ENCODE measurements at places on chromosomes 4 and X.

- DNase-seq = no peak
These were observed 4.3 kb downstream of the HADH start for GRCh38 chr4:107993969-107994368.

DNA sequence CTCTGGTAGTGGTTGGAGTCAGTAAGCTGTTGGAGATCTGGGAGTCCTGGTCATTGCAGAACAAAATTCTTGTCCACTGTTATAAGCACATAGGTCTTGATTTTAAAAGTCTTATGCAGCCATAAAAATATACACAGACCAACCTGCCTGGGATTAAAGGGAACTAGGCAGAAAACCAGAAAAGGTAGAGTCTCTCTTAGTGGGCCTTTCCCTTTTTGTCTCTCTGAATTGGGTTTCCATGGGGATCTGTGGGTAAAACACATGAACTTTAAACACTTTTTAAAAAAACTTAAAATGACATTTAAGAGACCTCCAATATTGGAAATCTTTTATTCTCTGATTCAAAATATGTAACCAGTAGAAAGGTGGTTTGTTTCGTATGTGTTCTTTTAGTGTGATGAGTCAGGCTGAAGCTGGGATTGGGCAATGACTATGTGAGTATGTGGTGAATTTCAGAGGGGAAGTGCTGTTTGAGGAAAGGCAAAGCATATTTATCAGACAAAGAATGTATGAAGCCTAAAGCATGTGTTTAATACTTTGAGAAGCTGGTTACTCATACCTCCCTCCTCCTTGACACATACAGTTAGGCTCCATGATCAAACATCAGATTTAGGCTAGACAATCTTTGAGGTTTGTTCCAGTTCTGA lies 29.6 kb downstream of the SLC16A2 start:
- DNase-seq = no peak

- DNase-seq = no peak
These were observed 569 bp downstream of the RPS3A start for GRCh38 chr4:151099976-151100417.

DNA sequence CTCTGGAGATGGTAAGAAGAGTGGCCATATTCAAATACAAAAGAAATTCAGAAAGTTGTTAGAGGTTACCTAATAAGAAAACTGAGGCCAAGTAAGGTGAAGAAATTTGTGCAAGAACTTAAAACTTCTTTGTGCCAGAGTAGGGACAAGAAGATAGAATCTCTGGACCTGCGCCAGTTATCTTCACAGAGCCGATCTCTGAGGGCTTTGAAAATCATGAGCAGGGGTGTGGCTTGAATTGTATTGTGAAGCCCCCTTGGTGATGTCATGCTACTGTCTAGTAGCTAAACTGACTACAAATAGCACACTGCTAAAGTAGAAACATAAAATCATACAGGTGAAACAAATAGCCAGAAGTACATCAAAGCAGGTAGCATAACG lies 184.6 kb downstream of the UGT8 start:
- DNase-seq = no peak

DNA sequence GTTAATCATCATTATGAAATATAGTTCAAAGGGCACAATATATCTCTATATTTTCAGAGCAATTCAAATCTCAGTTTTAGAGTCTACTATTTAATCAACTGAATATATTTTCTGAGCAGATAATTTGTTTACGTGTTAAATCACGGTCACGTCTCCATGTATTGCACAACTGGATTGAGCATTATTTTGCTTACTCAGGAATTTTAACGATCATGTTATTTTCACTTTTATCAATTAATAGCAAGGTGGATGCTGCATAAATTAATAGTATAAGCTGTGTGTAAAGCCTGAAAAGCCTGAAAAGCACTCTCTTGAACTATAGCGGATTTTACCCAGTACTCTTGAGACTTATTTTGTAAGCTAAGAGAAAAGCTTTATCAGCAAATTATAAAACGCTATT lies 374.9 kb downstream of the MAGEB5 start:
- DNase-seq = no peak

DNA sequence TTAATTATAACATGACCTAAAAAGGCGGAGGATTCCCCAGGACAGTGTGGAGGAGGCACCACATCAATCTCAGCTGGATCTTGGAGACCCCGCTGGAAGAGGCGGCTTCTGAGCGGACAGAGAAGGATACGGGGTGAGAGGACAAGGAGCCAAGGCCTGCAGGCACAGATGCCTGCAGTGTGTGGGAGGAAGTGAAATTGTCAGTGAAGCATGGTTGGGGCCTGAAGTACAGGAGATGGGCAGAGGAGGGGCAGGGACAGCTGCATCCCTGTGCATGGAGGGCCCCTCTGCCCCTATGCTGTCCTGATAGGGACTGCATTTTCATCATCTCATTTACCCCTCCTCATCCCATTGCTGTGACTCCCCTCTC lies 1.7 kb upstream of the SLC2A9 start:
- DNase-seq = no peak

- no peak for DNase-seq
These were observed 162.5 kb upstream of the GALNT7 start for GRCh38 chr4:173005912-173006633.

GRCh38 chrX:70338290-70338689 lies 48.4 kb downstream of the KIF4A start:
- DNase-seq = no peak

DNA sequence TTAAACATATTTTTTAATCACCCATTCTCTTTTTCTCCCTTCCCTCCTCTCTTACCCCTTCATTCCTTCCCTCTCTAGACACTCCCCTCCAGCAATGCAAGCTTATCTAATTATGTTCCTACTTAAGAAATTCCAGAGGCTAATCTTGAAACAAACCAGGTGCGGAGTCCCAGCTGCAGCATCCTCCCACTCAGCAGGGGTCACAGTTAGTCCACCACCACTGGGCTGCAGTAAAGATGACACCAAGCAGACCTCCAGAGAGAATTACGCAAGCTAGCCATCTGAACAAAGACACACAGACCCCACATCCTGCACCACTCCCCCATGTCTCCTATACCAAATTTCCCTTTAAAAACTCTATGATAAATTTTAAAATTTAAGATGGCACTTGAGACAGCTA lies 13.9 kb upstream of the SEC24B start:
- DNase-seq = no peak

GRCh38 chr4:185730849-185731608 lies 81.0 kb downstream of the SORBS2 start:
- DNase-seq = no peak

GRCh38 chrX:48461830-48462229 lies 8.2 kb downstream of the SLC38A5 start:
- DNase-seq = no peak

DNA sequence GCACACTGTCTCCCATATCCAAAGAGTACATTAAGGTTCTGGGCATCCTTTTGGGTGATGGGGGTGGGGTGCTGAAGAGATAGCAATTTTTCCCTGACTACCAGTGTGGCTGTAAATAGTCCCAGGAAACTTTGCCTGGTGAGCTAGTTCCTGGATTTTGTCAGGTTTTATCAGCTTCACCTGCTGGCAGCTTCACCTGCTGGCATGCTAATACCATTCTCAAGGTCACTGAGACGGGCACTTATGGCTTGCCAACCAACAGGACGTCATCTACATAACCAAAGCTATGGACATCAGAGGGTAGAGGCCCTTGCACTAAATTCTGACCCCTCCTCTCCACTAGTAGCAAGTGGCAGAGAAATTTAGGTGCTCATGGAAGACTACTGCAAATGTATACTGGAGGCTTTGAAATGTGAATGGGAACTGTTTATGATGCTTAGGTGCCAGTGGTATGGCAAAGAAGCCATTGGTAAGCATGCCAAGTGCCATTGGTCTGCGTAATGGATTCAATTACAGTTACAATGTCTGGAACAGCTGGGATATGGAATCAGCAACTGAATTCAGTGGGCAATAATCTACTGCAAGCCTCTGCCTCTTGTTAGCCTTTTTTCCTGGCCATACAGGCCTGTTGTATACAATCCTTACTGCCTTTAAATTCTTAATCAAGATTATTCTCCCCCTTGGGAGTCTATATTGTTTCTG lies 71.6 kb upstream of the SH3RF1 start:
- DNase-seq = no peak

DNA sequence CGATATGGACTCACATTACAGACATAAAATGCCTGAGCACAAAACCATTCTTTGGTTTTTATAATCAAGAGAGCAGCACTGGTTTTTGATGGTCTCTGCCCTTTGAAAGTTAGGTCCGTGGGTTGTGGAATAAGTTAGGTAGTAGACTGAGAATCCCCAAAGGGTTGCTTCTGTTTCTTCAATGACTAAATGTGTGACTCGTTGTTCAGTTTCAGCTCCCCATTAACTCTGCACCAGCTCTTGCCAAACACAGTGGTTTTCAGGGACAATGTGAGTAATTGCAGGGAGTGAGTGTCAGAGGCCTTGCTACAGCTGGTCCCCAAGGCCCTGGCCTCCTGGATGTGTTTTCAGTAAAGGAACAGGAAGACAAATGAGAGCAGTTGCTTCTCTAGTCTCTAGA lies 24.8 kb downstream of the SMIM20 start:
- DNase-seq = peak; percentile 29

GRCh38 chr4:59936566-59936965 lies 1263.6 kb upstream of the ADGRL3 start:
- DNase-seq = no peak

GRCh38 chr4:154073107-154073822 lies 284.4 kb upstream of the SFRP2 start:
- no peak for DNase-seq

- no peak for DNase-seq
These were observed 27.7 kb downstream of the PDGFRA start for GRCh38 chr4:54256491-54257486.

DNA sequence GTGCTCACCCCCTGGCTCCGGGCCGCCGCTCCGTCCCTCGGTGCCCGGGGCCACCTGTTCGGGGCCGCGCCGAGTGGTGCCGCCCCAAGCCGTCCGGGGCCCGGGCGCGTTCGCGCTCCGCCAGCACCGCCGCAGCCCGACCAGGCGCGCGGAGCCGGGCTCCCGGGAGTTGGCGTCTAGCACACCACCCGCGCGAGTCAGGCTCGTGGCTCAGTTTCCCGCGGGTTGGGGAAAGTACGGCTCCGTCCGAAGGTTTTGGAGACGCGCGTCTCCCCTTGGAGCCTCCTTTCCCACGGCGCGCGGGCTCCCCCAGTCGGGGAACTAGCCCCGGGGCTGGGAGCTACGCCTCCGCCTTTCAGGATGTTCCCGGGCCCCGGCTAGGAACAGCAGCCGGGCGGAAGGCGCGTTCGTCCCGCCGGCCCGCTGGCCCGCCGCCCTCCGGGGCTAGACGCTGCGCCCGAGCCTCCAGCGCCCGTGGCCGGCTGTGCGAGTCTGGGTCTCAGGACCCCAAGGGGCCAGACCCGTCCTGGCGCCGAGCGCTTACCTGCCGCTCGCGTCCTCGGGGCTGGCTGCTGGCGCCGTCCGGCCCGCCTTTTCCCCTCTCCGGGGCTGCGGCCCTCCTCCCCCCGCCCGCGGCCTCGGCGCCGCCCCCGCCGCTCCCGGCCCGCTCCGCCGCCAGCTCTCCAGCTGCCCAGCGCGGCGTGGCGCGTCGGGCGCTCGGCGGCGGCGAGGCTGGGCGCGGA lies at the start of gene ADGRG2:
Gene ADGRG2 (minus strand): TSS at position 571 of the 743 bp plus-strand sequence. CDS start 53,634 bp downstream, outside the sequence.
- no peak for DNase-seq

DNA sequence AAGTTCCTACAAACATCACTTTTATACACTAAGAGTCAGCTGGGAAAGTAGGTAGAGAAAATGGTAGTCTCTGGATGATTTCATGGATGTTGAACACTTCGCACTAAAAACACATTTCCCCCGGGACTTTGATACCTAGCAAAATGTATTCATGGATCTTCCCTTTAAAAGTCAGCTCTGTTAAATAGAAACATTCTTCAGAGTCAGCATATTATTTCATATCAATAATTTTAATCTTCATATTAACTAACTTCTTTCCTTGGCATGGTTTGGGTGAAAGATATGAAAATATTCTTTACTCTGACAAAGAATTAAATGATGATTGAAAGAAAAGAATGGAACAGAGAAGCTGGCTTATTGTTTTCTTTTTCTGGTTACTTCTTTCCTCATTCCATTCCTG lies 185.5 kb downstream of the NDST4 start:
- no peak for DNase-seq

GRCh38 chr4:46765465-46765864 lies 143.6 kb downstream of the COX7B2 start:
- no peak for DNase-seq

DNA sequence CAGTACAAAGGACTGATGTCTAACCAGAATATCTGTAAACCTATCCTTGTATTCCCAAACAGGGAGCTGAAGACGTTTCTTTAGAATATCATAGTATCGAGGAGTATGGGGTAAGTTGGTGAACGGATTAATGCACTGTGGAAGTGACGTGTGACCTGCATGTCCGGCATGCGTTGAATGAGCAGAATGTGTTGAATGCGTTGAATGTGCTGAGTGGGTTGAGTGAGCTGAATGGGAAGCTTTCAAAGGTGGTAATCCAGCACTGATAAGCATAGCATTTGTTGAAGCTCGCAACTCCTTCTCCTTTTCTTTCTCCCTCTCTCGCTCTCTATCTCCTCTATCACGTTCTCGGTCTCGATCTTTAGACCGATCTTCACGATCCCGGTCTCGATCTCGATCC lies 8.1 kb downstream of the DHX15 start:
- DNase-seq = no peak

DNA sequence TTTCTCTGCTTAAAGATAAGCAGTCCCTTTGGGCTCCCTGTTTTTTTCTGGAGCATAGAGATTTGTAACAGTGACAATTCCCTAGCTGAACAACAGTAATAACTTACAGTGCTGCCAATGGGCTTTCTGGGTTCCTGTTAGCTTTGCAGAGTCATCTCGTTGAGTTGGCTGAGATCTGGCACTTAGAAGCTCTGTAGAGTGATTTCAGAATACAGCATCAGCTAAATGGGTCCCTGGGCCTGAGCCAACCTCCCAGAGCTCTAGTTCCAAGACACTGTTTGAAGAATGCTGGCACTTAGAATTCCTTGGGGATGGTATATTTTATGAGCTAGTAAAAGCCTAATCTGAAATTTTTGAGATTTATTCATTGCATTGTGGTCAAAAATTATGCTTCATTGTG lies 43.5 kb upstream of the SERTM2 start:
- DNase-seq = no peak

- DNase-seq = no peak
These were observed 734.1 kb downstream of the ADGRL3 start for GRCh38 chr4:61934198-61934597.

GRCh38 chrX:47649781-47650163 lies 591 bp downstream of the ELK1 start:
- DNase-seq = no peak

DNA sequence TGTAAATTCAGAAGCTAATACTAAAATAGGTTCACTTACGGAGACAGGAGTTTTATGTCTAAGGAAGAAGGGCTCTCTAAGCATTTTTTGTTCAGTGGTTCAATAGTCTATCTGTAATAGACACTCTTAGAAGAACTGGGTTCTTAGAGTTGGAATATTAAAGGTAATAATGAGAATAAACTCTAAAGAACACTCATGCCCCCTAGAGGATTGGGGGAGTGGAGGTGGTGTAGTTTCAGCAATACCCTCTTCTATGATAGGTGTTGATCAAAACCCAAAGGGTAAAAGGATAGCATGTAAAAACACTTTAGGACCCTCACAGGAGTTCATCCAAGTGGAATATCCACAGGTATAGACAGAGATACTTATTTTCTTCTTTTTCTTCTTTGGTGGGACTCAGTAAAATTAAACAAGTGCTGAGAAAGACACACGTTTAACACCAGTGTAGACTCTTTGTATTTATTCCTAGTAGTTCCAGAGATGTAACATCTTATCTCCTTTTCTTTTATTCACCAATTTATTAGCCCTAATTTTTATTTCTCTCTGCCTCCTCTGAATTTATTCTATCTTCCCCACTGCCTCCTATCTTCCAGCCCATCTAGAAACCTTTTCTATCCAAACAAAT lies 25.7 kb upstream of the MND1 start:
- DNase-seq = no peak
